T-helper 2 cell treated with Interferon-gamma antibody and Interleukin-4, amounts not matched to agents 5 μg/mL and 100 μg/mL, for 36 hours (primary cell): ENCODE measurements at places on chromosomes 12 and 14.

DNA sequence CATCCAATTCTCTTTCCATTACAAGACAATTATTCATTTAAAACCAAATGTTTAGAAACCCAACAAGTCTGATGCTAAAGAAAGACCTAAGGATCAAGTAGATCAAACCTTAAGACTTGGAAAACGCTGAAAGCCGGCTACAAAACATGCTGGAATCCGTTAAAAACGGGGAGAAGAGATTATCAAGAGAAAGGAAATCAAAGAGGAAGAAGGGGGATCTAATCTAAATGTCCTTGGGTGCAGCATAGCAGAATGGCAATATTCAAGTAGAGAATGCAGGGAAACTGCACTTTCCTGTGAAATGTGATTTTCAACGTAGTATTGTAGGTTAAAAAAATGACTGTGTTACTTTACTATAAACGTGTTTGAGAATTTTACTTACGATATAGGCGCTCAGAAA, 1.3 kb downstream of the PPP1R13B start:
- DNase-seq: no peak

DNA sequence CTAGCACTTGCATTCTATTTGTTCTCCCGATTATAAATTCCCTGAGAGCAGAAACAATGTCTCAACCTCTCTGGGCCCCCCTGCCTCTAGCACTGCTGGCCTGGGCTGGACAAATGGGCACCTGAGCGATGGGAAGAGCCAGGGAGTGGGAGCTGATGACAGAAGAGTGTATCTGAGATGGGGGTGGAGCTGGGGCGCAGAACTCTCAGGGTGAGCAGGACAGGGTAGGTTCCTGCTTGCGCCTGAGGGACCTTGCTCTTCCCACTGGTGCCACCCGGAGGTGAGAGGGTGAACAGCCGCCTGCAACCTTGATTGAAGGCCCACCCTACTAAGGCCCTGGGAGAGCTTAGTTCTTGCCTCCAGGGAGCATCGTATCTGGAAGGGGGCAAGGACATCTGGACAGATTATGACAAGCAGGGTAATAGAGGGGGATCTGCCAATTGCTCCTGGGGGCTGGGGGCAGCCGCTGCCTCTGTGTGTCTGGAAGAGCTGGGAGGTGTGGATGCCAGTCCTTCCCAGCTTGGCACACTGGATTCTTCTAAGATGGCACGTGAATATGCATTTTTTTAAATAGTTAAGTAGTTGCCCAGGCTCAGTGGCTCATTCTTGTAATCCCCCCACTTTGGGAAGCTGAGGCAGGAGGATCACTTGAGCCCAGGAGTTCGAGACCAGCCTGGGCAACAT, 43.0 kb upstream of the TSPAN9 start:
- peak; percentile 13 for DNase-seq

- DNase-seq: no peak
Observed at GRCh38 chr12:6978611-6979011, 7.9 kb downstream of the EMG1 start.

DNA sequence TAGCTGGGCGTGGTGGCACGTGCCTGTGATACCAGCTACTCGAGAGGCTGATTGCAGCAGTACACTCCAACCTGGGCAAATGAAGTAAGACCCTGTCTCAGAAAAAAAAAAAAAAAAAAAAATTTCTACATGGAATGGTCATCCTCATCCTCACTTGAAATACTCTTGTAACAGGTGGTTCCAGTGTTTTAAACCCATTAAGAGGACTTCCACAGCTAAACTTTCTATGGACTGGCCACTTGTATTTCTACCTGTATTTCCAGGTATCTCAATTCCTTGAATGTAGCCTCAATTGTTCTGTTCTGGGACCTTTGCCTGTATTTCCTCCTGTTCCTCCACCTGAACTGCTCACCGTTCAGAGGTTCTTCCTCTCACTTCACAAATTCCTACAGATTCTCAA, 11.8 kb upstream of the PHLDA1 start:
- DNase-seq: no peak

- no peak for DNase-seq
Observed at GRCh38 chr12:117671734-117672133, 297.1 kb downstream of the KSR2 start.

DNA sequence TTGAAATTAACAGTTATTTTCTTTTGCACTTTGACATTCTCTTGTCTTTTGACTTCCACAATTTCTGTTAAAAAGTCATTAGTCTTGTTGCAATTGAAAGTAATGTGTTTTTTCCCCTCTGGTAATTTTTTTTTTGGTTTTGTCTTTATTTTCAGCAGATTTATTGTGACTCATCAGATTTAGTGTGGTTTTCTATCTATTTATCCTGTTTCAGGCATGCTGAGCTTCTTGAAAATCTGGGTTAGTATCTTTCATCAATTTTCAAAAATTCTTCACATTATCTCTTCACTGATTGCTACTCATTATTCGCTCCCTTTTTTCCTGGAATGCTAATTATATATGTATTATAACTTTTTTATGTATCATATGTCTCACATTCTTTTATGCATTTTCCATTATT, 15.3 kb upstream of the NTF3 start:
- no peak for DNase-seq

DNA sequence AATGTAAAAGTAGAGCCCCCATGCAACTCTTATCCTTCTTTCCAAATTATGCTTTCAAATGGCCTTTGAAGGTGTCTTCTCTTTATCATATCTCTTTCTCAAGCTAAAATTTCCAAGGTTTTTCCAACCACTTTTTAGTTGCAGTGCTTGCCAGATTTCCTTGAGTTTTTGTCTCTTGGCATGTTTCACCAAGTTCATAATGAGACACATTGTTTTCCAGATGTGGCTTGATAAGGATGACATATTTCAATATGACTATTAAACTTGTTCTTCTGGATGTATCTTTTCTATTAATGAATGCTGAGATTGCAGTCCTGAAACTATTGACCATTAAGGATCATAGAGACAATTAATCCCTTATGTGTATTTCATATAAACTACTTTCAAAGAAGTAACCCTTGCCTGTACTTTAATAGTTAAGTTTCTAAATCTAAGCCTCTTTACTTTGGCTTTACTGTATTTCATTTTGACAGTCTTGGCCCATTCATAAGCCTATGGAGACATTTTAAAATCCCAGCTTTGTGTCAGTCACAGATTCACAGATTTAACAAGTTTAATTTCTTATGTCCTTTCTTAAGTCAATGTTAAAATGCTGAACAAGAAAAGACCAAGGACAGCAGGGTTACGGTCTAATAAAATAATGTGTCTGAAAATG, 151.5 kb downstream of the LRFN5 start:
- no peak for DNase-seq

- DNase-seq: no peak
Observed at GRCh38 chr14:57657487-57657886, 163.8 kb upstream of the CCDC198 start.

- no peak for DNase-seq
Observed at GRCh38 chr12:93624595-93625294, 52.3 kb downstream of the SOCS2 start.

DNA sequence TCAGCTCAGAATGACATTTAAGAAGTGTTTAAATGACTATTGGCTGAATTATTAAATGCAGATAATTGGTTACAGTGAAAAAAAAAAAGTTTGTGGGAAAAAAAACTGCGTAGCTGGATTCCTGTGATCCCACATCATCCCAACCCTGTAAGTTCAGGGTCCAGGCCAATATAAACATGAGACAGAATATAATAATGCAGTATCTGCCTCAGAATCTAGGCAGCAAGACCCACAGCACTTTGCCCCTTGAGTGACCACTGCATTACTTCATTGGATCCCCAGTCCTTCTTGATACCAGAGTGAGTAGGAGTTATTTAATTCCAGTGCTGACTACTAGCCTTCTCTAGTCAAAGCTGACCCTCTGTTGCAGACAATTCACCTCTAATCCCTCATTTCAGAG, 272.6 kb downstream of the CCER1 start:
- DNase-seq: no peak

- DNase-seq: no peak
Observed at GRCh38 chr12:117869551-117869950, 99.2 kb downstream of the KSR2 start.

- peak; percentile 76 for DNase-seq
Observed at GRCh38 chr12:40107098-40107802, 1.4 kb upstream of the SLC2A13 start.

DNA sequence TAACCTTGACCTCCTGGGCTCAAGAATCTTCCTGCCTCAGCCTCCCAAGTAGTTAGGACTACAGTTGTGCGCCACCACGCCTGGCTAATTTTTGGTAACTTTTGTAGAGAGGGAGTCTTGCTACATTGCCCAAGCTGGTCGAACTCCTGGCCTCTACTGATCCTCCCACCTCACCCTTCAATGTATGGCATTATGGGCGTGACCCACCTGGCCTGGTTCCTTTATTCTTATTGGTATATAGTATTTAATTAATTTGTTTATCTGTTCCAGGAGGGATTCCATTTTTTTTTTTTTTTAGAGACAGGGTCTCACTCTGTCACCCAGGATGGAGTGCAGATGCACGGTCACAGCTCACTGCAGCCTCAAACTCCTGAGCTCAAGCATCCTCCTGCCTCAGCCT, 40.9 kb upstream of the EAPP start:
- no peak for DNase-seq
